ENCODE measurements at places on chromosomes 4 and X.

DNA sequence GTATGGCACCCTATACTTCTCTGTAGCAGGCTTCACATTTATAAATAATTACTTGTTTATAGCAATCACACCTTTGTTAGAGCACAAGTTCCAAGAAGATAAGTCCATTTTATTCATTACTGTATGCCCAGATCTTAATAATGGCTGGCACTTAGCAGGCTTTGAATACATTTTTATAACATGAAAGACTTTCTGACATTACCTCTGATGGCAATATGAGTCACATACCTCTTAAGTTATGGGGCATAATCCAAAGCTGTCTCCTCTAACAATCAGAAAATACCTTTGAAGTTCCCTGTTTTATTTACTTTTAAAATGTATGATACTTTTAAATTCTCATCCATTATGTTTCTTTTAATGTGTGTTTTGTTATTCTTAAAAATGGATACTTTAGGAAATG lies 12.2 kb downstream of the SCRG1 start:
- no peak for DNase-seq
- H3K27me3 ChIP-seq, result no peaks in the 10 kb centered on the region
- no peaks in the 10 kb centered on the region for H3K36me3 ChIP-seq
- no peak overlapping the region for H3K4me3 ChIP-seq
- no peak overlapping the region for H3K27ac ChIP-seq
- H3K4me1 ChIP-seq, result no peaks in the 10 kb centered on the region

GRCh38 chr4:101123231-101123630 lies 224.1 kb downstream of the PPP3CA start:
- H3K4me1 ChIP-seq, result peaks cover 11% of the 10 kb centered on the region
- DNase-seq, result no peak
- H3K27me3 ChIP-seq, result no peaks in the 10 kb centered on the region
- no peaks in the 10 kb centered on the region for H3K36me3 ChIP-seq
- no peak overlapping the region for H3K4me3 ChIP-seq
- no peak overlapping the region for H3K27ac ChIP-seq

- no peak overlapping the region for H3K4me3 ChIP-seq
- no peak overlapping the region for H3K27ac ChIP-seq
- DNase-seq, result peak; percentile 54
- no peaks in the 10 kb centered on the region for H3K36me3 ChIP-seq
Observed at GRCh38 chr4:8540072-8540471, 40.1 kb upstream of the GPR78 start.

DNA sequence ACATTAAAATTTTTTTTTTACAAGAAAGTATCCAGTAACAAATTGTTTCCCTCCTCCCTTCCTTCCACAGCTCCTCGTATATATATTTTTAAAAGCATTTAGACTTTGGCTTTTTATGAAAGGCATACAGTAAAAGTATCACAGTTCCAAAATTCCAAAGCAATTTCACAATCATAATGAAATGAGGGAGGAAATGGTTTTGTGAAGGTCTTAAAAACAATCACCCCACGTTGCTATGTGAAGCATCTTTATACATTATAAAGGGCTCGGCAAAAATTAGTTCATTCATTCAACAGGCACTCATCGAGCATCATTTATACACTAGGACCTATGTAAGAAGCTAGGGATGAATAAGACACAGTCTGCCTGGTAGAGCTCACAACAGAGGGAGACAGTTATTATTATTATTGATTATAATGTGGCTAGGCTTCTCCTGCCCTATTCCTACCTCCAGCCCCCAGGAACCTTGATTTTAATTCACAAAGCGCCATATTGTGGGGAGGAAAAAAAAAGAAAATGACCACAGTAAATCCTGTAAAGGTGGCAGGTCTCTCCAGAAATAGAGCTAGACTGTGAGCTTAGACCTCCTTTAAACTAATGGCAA lies 239.9 kb downstream of the MAML3 start:
- H3K4me1 ChIP-seq, result peaks cover 29% of the 10 kb centered on the region
- no peak for DNase-seq
- no peak overlapping the region for H3K27ac ChIP-seq
- no peaks in the 10 kb centered on the region for H3K27me3 ChIP-seq
- no peaks in the 10 kb centered on the region for H3K36me3 ChIP-seq

GRCh38 chr4:96108146-96108545 lies 268.3 kb downstream of the PDHA2 start:
- no peaks in the 10 kb centered on the region for H3K27me3 ChIP-seq
- no peak for DNase-seq
- no peaks in the 10 kb centered on the region for H3K36me3 ChIP-seq
- H3K4me3 ChIP-seq, result no peak overlapping the region

- no peak overlapping the region for H3K27ac ChIP-seq
- no peaks in the 10 kb centered on the region for H3K27me3 ChIP-seq
- H3K4me1 ChIP-seq, result peaks cover 7% of the 10 kb centered on the region
- no peaks in the 10 kb centered on the region for H3K36me3 ChIP-seq
- H3K4me3 ChIP-seq, result no peak overlapping the region
Observed at GRCh38 chr4:153341575-153342090, 2.9 kb upstream of the MND1 start.

DNA sequence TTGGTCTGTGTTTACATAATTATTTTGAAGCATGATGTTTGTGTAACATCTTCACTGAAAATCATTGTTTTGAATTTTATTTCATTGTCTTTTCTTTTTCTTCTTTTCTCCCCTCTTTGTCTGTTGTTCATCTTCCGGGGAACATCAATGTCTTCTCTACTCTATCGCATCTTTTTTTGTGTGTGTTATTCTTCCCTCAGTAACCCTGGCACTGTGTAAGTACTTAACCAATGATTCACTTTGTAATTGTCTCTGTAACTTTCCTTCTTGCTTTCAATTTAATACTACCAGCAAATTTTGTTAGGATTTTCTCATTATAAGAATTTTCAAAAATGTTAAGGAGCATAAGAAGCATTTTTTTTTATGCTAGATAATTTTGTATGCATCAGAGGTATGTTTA lies 130.8 kb downstream of the PDLIM5 start:
- DNase-seq, result no peak
- H3K4me3 ChIP-seq, result no peak overlapping the region
- no peaks in the 10 kb centered on the region for H3K27me3 ChIP-seq
- no peaks in the 10 kb centered on the region for H3K4me1 ChIP-seq
- peaks cover 15% of the 10 kb centered on the region for H3K36me3 ChIP-seq
- H3K27ac ChIP-seq, result no peak overlapping the region
